ENCODE measurements at places on chromosomes 16 and 17.

DNA sequence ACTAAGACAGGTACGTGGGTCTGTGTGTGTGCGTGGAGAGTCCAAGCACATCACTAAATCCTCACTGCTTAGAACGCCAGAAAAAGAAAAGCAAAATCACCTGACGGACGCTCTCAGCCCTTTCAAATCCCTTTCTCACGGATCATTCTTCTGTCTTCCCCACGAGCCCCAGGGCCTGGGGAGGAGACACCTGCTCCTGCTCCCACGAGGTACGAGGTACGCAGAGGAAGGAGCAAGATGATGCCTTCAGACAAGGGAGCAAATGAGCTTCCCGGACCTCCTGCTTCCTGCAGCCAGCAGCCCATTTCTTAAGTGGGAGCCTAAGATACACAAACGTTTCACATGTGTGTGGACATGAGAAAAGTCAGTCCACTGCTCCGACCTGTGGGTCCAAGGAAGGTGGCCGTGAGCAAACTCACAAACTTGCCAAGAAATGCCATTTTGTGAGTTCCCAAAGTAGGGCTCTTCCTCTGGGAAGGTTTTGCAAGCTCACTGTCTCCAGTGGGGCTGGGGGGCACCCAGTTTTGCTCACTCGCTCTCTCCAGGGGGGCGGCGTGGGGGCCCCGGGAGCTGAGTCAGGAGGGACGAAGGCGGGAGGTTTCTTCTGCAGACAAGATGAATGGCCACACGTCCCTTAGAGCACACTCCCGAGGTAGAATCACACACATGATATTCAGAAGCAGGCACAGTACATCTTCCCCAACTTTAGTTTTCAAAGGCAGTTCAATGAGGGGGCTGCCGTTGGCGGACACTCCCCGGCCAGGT is 68.1 kb downstream of the MRM3 start:
- peaks cover 42% of the 10 kb centered on the region for H3K4me1 ChIP-seq
- H3K36me3 ChIP-seq, result no peaks in the 10 kb centered on the region
- no peaks in the 10 kb centered on the region for H3K27me3 ChIP-seq
- peak overlapping the region; percentile 88 for H3K27ac ChIP-seq
- no peak for DNase-seq
- no peak overlapping the region for H3K4me3 ChIP-seq

GRCh38 chr16:72909196-72909595 is 138.7 kb downstream of the ZFHX3 start:
- H3K27ac ChIP-seq, result no peak overlapping the region
- no peak for DNase-seq

GRCh38 chr17:65085397-65085796 is 28.9 kb upstream of the GNA13 start:
- H3K27me3 ChIP-seq, result no peaks in the 10 kb centered on the region
- H3K4me1 ChIP-seq, result peaks cover 3% of the 10 kb centered on the region

GRCh38 chr16:75236232-75236631 is 15.2 kb downstream of the BCAR1 start:
- H3K27me3 ChIP-seq, result no peaks in the 10 kb centered on the region
- H3K4me3 ChIP-seq, result no peak overlapping the region
- DNase-seq, result no peak
- H3K36me3 ChIP-seq, result peaks cover 15% of the 10 kb centered on the region
- peaks cover 24% of the 10 kb centered on the region for H3K4me1 ChIP-seq
- H3K27ac ChIP-seq, result peak overlapping the region; percentile 42

- H3K36me3 ChIP-seq, result no peaks in the 10 kb centered on the region
- no peaks in the 10 kb centered on the region for H3K4me1 ChIP-seq
- H3K27ac ChIP-seq, result no peak overlapping the region
- no peak overlapping the region for H3K4me3 ChIP-seq
- H3K27me3 ChIP-seq, result no peaks in the 10 kb centered on the region
These were observed 11.7 kb downstream of the CFAP52 start for GRCh38 chr17:9587969-9588656.

GRCh38 chr17:6358131-6358530 is 76.8 kb downstream of the AIPL1 start:
- DNase-seq, result no peak
- peaks cover 1% of the 10 kb centered on the region for H3K27me3 ChIP-seq
- H3K36me3 ChIP-seq, result no peaks in the 10 kb centered on the region
- no peak overlapping the region for H3K4me3 ChIP-seq

GRCh38 chr17:67335245-67335835 is 31.0 kb downstream of the PSMD12 start:
- DNase-seq, result no peak
- H3K36me3 ChIP-seq, result peaks cover 14% of the 10 kb centered on the region
- H3K27ac ChIP-seq, result no peak overlapping the region
- no peaks in the 10 kb centered on the region for H3K27me3 ChIP-seq
- H3K4me3 ChIP-seq, result no peak overlapping the region

DNA sequence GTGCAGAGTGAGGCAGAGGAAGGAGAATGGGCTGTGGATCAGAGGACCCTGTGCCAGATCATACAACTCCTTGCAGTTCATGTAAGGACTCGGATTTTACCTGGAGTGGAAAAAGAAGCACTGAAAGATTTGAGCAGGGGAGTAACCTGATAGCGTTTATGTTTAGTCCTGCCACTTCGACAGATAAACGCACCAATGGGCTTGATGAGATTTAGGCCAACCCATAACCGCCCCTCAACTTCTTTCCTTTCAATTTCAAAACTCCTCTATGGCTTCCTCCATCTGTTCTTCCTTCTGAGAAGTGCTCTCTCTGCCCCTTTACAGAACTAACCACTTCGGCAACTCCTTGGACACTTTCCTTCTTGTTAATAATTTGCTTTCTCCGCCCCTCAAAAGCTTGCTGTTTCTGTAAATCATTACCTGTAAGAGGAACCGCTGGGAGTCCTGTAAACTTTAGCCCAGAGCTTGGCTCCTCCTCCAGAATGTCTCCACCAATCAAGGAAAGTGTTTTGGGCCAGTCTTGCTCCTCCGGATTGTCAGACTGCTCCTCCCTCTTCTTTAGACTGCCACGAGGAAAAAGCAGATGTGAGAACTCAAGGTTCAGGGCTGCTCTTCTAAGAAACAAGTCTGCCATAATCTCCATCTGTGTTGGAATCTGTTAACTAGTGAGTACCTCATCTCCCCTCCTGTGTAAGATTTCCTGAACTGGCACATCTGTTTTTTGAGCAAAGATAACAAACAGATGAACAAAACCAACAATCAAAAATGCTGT is at the start of gene ACSM3:
ACSM3 (plus strand) TSS at position 554 of the 772 bp plus-strand sequence. CDS start 6,021 bp downstream, outside the sequence.
- no peak for DNase-seq
- H3K36me3 ChIP-seq, result peaks cover 39% of the 10 kb centered on the region
- H3K27ac ChIP-seq, result peak within 1 kb of the TSS; percentile 68
- H3K4me3 ChIP-seq, result peak within 1 kb of the TSS; percentile 68

DNA sequence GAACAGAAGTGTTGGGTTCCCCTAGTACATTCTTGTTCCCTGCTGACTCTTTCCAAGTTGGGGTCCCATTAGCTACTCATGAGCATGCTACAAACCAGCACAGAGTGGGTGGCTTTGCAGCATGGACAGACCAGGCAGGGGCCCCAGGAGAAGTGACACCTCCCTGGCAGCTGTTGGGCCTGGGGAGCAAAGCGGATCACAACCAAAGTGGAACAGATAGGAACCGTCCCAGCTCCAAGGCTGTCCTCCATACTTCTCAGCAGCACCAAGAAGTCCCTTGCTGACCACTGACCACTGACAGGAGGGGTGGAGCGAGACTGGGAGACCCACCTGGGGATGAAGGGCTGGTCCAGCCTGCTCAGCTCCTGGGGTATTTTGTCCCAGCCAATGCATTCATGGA is 12.4 kb upstream of the GFAP start:
- peaks cover 4% of the 10 kb centered on the region for H3K27me3 ChIP-seq
- H3K27ac ChIP-seq, result no peak overlapping the region
- DNase-seq, result no peak
- H3K4me1 ChIP-seq, result no peaks in the 10 kb centered on the region

GRCh38 chr16:85918436-85918835 is 19.5 kb downstream of the IRF8 start:
- peaks cover 4% of the 10 kb centered on the region for H3K36me3 ChIP-seq
- no peaks in the 10 kb centered on the region for H3K27me3 ChIP-seq
- no peak overlapping the region for H3K4me3 ChIP-seq
- DNase-seq, result no peak
- H3K4me1 ChIP-seq, result peaks cover 21% of the 10 kb centered on the region

- H3K4me1 ChIP-seq, result peaks cover 22% of the 10 kb centered on the region
- H3K27ac ChIP-seq, result no peak overlapping the region
These were observed 2.9 kb upstream of the GSDMB start for GRCh38 chr17:39921323-39921722.

DNA sequence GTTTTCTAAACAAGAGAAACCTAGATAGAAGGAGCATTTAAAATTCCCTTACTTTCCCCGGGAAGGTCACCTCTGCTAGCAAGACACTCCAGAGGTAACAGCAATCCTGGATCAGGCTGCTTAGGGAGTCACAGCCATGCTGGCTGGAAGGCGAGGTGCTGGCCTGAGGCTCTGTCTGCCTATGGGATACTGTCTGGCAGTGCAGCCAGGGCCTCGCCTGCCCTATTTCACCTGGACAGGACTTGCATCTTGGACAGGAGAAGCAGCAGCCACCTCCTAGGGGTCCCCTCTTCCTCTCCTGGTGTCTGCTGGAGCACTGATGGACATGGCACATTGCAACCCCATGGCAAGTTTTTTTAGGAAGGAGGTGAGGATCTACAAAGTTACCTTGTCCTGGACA is 15.1 kb downstream of the FA2H start:
- no peak overlapping the region for H3K4me3 ChIP-seq
- H3K36me3 ChIP-seq, result no peaks in the 10 kb centered on the region
- H3K4me1 ChIP-seq, result no peaks in the 10 kb centered on the region
- H3K27ac ChIP-seq, result no peak overlapping the region
- no peak for DNase-seq

DNA sequence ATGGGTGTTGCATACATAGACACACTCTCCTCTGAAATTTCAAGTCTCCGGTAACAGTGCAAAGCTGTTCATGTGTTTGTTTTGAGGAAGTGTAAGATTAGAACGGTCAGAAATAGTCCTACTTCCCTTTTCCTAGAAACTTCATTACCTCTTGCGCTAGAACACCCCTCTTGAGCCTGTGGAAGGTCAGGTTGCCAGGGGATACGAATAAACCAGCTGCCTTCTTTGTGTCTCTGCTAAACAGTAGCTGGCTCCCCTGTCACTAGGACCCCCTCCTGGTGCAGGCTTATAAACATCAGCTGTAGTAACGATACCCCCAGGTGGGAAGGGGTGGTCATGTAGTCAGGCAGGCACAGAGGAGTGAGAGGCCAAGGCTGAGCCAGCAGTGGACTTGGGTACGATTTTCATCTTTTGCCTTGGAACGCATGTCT is 113.4 kb upstream of the RCVRN start:
- no peaks in the 10 kb centered on the region for H3K27me3 ChIP-seq
- DNase-seq, result no peak
- no peaks in the 10 kb centered on the region for H3K36me3 ChIP-seq
- peaks cover 28% of the 10 kb centered on the region for H3K4me1 ChIP-seq
- no peak overlapping the region for H3K27ac ChIP-seq

- no peak for DNase-seq
- peaks cover 32% of the 10 kb centered on the region for H3K4me1 ChIP-seq
- peaks cover 66% of the 10 kb centered on the region for H3K27me3 ChIP-seq
- H3K27ac ChIP-seq, result no peak overlapping the region
- peak overlapping the region; percentile 13 for H3K4me3 ChIP-seq
These were observed 442 bp downstream of the ABCC3 start for GRCh38 chr17:50634915-50635731.

- H3K27ac ChIP-seq, result peak overlapping the region; percentile 92
- H3K4me1 ChIP-seq, result peaks cover 12% of the 10 kb centered on the region
- peaks cover 48% of the 10 kb centered on the region for H3K36me3 ChIP-seq
- no peaks in the 10 kb centered on the region for H3K27me3 ChIP-seq
These were observed 15.4 kb downstream of the SCO1 start for GRCh38 chr17:10681866-10682446.

DNA sequence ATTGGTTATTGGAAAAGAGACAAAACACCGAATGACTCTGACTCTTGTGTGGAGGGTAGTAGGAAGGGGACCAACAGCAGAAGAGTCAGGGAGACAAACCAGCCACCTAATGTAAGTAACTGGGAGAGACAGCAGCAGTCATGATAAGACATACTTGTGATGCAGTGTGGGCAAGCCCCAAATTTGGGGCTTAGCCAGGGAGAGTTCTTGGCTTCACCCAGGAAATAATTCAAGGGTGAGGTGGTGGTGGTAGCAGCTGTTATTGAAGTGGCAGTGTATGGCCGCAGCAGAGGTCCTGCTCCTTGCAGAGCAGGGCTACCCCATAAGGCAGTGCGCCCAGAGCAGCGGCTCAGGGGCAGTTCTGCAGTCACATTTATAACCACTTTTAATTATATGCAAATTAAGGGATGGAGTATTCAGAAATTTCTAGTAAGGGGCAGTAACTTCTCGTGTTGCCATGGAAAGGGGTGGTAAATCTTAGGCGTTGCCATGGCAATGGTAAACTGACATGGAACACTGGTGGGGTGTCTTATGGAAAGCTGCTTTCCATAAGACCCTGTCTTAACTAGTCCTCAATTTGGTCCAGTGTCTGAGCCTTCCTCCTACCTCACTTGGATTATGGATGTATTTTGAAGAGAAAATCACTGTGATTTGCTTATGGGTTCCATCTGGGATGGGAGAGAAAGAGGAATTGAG is 317.1 kb downstream of the PHKB start:
- no peaks in the 10 kb centered on the region for H3K36me3 ChIP-seq
- no peak overlapping the region for H3K4me3 ChIP-seq
- no peak for DNase-seq
- H3K4me1 ChIP-seq, result no peaks in the 10 kb centered on the region
- no peak overlapping the region for H3K27ac ChIP-seq

DNA sequence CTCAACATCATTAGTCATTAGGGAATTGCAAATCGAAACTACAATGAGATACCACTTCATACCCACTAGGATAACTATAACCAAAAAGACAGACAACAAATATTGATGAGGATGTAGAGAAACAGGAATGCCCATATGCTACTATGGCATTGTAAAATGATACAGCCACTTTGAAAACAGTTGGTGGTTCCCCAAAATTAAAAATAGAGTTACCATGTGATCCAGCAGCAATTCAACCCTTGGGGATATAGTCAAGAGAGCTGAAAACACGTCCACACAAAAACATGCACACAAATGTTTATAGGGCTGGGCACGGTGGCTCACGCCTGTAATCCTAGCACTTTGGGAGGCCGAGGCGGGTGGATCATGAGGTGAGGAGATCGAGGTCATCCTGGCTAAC is 10.0 kb upstream of the PECAM1 start:
- no peak overlapping the region for H3K27ac ChIP-seq
- H3K4me1 ChIP-seq, result no peaks in the 10 kb centered on the region
- H3K4me3 ChIP-seq, result no peak overlapping the region
- DNase-seq, result no peak

GRCh38 chr17:17784657-17785267 is 52.0 kb downstream of the SREBF1 start:
- H3K4me3 ChIP-seq, result peak overlapping the region; percentile 69
- H3K36me3 ChIP-seq, result no peaks in the 10 kb centered on the region
- peak overlapping the region; percentile 9 for H3K27ac ChIP-seq
- peaks cover 51% of the 10 kb centered on the region for H3K4me1 ChIP-seq

DNA sequence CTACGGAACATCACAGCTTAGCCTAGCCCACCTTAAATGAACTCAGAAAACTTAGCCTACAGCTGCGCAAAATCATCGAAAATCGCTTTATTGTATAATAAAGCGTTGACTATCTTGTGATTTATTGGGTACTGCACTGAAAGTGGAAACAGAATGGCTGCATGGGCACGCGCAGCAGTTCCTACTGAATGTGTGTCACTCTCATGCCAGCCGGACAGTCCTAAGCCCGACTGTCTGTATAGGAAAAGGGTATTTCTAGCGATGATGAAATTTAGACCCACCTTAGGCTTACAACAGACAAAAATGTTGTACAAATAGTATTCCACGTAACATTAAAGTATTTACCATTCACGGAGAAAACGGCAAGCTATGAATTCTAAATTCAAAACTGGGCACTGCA is 9.3 kb downstream of the FBXO31 start:
- H3K27ac ChIP-seq, result no peak overlapping the region
- H3K4me1 ChIP-seq, result peaks cover 6% of the 10 kb centered on the region
- peaks cover 6% of the 10 kb centered on the region for H3K36me3 ChIP-seq
- DNase-seq, result no peak
